ENCODE measurements at places on chromosomes 4 and X. TPM values are rescaled to one million over a fixed set of nuclear protein-coding genes. Genes with fewer than 3 reads are reported as not detected.
A peak's percentile ranks its signal among the peaks of the same experiment; 100 is the strongest.

GRCh38 chr4:153022241-153022715 lies 86.2 kb downstream of the FHDC1 start:
- DNase-seq: no peak

DNA sequence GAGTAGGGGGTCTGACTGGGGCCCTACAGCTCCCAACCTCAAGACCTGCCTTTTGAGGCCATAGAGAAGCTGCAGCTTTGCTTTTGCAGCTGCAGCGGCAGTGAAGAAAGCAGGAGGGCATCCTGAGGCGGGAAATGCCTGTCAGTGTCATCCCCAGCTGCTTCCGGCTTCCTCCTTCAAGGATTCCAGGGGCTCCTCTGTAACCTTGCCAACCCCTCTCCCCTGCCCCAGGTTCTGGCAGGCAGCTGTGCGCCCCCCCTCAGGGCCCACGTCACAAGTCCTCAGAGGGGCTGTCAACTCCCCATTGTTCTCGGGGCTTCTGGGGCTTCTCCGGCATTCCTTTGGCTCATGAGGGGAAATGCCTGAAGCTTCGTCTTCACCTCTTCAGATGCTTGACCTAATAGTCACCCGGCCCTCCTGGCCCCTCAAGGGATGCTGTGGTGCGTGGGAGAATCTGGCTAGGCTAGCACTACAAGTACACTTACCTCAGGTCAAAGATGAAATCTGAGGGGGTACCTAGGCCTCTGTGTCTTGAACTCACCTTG lies 31.9 kb downstream of the APLN start:
- DNase-seq: no peak

DNA sequence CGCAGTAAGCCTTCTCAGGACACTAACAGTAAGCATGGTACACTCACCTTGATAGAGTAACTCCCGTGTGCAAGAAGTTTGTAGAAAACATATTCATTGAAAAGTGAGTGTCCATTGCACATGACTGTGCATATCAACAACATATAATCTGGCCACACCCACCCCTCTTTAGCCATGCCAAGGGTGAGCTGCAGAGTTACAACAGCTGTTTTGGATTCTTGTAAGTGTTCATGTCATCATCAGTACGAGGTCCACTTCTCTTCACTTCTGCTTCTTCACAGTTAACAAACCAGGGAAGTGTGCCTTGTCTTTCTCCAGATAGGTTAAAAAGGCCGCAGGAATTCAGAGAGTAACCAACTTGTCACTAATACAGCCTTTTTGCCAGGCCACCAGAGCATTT lies 116.6 kb downstream of the IRF2 start:
- no peak for DNase-seq

GRCh38 chr4:67910585-67910905 lies 26.7 kb upstream of the TMPRSS11D start:
- no peak for DNase-seq

The P2RY4 gene
- 0.03 TPM for polyA plus RNA-seq

DNA sequence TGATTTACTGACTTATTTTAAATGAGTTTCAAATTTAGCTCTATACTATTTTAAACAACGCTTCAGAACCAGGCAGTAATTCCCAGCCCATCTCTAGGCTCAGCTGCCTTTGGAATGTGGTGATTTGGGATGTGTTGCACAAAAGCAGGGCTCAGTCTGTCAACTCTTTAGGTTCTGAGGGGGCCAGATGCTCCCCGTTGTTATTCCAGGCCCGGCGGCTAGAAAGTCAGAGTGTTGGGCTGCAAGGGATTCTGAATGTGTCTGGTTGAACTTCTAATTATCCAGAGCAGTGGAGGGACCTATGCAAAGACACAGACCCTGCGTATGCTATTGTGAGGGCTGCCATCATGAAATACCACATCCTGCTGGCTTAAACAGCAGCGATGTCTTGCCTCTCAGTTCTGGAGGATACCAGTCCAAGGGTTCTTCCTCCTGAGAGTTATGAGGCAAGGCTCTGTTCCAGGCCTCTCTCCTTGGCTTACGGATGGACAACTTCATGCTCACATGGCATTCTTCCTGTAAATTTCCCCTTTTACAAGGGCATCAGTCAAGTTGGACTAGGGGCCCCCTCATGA lies 123.2 kb upstream of the TRIM2 start:
- no peak for DNase-seq

The RS1 gene
- not detected for polyA plus RNA-seq

The GPR82 gene
- polyA plus RNA-seq: 0.06 TPM

The RTL3 gene
- polyA plus RNA-seq: not detected

The FANCB gene
- 0.13 TPM for polyA plus RNA-seq

GRCh38 chr4:73606465-73606974 lies 13.7 kb downstream of the RASSF6 start:
- DNase-seq: no peak

DNA sequence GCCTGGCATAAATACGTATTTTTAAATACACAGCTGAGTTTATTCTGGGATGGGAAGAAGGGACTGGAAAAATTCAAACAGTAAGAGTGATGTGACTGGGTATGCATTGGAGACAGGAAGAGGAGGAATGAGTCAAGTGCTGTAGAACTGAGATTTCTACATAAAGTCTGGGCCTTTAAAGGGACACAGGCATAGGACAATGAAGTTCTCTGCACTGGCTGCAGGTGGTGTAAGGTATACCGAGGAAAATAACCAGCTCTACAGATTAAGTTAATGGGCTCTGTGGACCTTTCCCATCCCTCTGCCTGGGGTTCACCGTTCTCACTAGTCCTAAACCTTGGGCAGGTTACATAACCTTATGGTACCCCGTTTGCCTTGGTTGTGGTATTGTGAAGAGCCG lies 68.7 kb downstream of the DHX15 start:
- DNase-seq: no peak

The EBP gene
- 96.9 TPM for polyA plus RNA-seq

The ART3 gene
- polyA plus RNA-seq: 67.3 TPM

GRCh38 chrX:49243166-49243565 lies 7.9 kb downstream of the CCDC22 start:
- no peak for DNase-seq

DNA sequence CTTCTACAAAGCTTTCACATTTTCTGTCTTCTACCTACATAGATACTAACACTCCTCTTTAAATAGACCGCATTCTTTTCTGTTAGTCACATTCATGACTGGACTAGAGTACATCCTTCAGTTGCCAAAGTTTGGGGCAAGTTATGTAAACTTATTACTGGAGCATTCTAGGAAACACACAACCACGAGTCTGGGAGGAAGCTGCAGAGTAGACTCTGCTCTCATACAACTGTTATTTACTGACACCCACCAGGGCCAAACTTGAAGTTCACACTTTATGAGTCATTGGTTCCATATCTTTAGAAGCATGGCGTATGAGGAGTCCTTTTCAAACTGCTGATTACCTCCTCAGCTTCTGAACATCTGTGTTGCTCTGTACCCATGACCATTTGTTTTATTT lies 87.0 kb downstream of the RNF150 start:
- DNase-seq: no peak

The KLHL4 gene
- polyA plus RNA-seq: 0.15 TPM

The FAM47A gene
- polyA plus RNA-seq: not detected

GRCh38 chr4:47715716-47716416 lies 122.0 kb downstream of the CORIN start:
- no peak for DNase-seq

- DNase-seq: peak; percentile 23
Observed at GRCh38 chr4:110071466-110071865, 126.9 kb downstream of the ELOVL6 start.

- no peak for DNase-seq
Observed at GRCh38 chr4:56803471-56803870, 18.0 kb downstream of the SPINK2 start.

GRCh38 chr4:66574145-66574978 lies 904.1 kb upstream of the EPHA5 start:
- DNase-seq: no peak

DNA sequence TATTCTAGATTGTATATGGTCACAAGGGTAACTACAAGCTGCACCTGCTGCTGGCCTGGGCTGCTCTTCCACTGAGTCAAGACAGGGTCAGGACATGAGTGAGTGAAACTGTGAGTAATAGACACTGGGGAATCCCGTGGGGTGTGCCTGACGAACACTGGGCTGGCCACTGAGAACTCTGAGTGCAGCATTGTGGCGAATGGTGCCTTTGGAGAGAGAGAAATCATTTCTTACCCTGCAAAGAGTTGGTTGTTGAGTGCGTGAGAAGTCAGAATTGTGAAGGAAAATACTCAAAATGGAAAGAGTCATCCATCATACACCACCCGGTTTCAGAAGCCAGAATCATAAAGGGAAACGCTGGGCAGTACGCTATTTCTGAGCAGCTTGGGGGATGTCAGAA lies 43.1 kb upstream of the LSM6 start:
- no peak for DNase-seq

- peak; percentile 48 for DNase-seq
Observed at GRCh38 chr4:38782452-38783108, at the start of gene TLR10. Gene TLR10 (minus strand): TSS chr4:38782990. CDS start chr4:38775590, 7,400 bp downstream.

DNA sequence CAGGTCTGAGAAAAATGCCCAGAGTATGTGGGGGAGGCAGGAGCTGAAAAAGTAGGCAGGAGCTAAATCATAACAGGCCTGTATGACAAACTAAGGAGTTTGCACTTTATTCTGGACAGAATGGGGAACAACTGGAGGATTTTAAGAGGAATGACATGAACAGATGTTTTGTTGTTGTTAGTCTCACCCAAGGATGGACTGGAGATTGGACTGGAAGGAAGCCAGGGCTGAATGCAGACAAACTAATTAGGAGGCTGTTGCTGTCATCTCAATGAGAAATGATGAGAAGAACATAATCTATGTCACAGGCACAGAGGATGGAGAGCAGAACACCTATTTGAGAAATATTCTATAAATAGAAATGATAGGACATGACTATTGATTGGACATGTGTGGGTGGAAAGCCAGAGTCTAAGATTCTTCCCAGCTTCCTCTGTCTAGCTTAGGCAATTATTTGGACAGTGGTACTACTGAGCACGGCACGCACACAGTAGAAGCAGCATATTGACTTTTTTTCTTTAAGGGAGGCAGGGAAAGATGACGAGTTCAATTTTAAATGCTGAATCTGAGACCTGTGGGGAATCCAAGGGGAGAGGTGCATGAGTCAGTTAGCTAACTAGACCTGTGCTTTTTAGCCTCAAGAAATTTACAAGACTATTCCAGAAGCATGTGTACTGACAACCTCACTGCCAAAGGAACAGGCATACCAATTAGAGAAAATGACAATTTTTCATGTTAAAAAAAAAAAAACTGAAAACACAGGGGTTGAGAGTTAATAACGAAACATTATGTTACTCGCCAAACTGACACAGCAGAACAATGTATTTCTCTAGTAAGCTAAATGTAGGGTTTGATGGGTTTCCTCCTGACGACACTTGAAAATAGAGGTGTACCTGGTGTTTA lies 963 bp upstream of the USO1 start:
- no peak for DNase-seq

DNA sequence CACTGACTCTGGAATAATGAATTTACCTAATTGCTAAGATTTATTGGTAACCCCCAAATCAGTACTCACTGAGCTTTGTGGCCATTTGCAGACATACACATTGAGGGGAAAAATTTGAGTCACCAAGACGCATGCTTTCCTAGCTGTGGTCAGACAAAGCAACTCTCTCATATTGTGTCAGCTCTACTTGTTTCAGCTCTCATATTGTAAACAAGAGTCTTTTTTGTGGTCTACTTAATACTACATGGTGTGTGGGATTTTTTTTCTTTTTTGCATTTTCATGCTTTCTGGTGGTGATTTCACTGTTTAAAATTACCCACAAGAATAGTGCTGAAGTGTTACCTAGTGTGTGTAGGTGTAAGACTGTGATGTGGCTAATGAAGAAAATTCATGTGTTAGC lies 428.2 kb upstream of the GALNT7 start:
- no peak for DNase-seq

DNA sequence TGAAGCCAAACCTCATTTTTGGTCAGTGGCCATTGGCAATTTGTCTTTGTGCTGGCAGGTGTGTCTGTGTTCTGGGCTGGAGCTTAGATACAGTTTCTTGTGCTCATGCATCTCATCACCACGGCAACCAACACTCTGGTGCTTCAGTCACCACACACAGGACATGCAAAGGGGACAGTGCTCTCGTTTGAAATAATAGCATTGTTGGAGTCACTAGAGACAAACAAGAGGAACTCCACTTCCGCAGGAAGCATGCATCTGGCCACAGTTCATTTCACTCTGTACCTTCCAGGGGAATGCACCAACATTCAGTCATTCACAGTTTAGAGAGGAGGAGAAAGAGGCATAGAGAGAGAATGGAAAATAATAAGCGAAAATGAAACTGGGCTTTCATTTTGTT lies 267.4 kb downstream of the ANK2 start:
- peak; percentile 16 for DNase-seq

DNA sequence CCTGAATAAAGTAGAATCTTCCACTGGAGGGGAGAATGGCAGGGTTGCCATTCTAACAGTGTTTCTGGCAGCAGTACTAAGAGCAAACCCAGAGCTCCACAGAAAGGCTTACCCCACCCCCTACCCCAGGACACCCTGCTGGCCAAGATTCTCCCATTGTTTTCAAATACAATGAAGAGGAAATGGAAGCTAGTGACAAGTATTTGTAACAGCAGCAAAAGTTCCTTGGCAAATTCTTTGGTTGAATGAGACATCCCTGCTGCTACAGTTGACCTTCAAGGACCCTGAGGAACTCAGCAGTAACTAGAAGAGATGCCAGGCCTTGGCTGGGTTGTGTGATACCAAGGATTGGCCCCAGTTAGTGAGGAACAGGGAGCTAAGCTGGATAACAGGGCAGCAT lies 124.2 kb upstream of the DGKK start:
- no peak for DNase-seq

DNA sequence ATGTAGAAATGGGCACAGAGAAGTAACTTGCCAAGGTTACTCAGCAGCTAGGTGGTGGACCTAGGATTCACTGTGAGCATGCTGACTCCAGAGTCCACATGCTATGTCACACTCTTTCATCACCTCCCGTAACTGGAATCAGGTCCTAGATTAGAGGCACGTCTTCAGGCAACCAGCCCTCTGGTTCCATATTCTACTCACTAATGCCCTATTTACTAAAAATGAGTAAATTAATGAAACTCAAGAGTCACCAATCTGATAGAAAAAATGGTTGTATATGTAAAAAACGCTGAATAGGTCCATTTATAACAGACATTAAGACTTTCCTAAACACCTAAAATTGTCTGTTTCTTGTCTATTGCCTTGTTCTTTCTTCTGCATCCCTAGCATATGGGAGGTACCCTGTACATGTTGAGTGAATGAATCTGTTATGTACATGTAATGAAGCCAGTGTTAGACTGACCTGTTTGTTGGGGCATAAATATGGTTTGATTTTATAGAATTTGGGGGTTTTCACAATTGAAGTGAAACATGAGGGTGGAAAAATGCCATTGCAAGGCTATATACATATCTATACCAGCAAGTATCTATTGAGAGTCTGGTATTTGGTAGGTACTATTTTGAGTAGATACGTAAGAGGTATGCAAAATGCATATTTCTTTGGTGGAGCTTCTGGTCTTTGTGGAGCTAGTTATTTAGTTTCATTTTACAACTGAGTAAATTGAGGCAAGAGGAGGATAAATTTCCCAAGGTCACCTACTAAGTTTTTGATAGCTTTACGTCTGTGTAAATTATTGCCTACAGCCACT lies 7.5 kb upstream of the RUFY3 start:
- DNase-seq: no peak

The SEL1L3 gene
- 1.4 TPM for polyA plus RNA-seq

The FGF16 gene
- polyA plus RNA-seq: not detected

Measured in heart right ventricle (tissue), 16 donors.